Stimulated activated CD4-positive, alpha-beta T cell treated with anti-CD3 and anti-CD28 coated beads, Interleukin-4, amount 100 ng/mL, for 4 hours (primary cell): ENCODE measurements at places on chromosomes 2 and 18.

DNA sequence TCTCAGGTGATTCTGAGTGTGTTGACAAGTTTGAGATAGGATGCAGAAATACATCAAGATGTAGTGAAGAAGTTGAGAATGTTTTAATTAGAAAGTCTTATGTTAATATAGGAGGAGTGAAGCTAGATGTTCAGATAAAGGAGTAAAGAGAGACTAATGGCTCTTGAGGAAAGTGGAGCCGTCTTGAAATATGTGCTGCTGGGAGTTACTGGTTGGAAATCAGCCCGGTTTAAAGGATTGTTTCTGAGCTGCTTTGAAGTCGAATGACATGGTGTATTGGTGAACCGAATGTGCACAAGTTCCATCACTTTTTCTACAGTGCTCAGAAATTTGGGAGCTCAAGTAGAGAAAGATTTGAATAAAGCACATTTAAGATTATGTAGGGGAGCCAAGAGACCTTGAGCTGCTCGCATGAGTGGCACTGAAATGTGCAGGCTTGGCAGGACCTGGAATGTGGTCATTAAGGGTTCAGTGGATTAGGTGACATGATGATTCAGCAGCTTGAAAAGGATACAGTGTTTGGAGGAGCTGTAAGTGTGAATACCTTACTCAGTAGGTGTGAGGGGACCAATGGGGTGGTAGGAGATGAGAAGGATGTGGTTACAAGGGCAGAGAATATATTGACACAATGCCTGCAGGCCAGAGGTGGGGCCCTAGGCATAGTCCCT lies 68.6 kb downstream of the CAB39 start:
- peak; percentile 19 for DNase-seq

DNA sequence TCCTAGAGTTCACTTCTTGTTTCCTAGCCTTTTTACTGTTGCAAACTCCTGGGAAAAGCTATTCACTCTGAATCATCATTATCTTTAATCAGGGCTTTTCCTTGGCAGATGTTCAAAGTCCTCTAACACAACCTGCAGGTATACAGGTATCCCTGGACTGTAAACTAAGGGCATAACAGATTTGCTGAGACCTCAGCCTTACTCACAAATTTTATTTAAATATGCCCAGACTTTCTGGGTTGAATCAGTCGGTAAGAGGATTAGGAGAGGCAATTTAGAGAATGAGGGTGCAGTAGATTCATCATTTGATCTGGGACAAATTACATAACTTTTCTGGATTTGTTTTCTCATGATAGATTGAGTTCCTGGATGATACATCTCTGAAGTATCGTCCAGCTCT lies 217.8 kb upstream of the STON1 start:
- DNase-seq, result no peak

- no peak for DNase-seq
Measured at GRCh38 chr18:7822435-7823331, 255.6 kb downstream of the PTPRM start.

DNA sequence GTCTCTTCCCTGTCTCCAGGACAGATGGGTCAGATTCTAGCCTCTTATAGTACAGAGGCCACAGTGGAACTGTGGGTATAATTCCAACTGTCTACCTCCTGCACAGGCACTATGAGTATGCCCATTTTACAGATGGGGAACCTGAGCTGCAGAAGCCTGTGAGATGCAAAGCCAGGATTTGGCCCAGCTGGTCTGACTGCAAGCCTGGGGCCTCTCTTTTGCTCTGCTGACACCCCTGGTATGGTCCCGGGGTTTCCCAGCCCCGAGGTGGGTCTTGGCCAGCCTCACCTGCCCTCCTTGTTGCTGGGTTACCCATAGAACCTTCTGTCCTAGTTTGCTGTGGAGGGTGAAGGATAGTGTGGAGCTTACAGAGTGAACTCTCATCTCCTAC lies 9.8 kb downstream of the HS6ST1 start:
- no peak for DNase-seq

DNA sequence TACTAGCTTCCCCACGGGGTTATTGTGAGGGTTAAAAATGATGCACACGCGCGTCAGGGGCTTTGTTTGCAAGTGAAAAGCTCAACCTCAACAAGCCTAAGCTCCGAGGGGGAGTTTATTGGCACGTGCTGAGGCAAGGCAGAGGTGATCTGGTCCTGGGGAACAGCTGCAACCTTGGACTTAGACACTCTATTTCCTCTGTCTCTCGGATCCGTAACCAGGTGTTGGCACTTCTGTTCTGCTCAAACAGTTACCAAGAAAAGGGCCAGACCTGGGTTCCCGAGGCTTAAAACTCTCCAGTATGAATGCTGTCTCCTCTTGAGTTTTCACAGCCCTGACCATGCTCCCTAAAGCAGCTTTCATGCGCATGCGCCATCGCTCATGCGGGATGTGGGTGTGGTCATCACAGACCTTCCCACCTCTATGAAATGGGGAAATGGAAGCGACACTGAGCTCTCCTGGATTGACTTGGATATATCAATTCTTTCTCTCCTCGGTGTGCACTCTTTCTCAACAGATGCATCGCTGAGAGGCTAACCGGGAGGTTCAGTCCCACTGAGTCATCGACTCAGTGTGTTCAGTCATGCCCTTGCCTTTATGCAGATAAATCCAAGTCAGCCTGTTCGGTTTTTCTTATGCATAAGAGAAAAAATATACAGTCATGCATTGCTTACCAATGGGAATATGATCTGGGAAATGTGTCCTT lies 19.9 kb upstream of the RAB31 start:
- DNase-seq, result no peak

DNA sequence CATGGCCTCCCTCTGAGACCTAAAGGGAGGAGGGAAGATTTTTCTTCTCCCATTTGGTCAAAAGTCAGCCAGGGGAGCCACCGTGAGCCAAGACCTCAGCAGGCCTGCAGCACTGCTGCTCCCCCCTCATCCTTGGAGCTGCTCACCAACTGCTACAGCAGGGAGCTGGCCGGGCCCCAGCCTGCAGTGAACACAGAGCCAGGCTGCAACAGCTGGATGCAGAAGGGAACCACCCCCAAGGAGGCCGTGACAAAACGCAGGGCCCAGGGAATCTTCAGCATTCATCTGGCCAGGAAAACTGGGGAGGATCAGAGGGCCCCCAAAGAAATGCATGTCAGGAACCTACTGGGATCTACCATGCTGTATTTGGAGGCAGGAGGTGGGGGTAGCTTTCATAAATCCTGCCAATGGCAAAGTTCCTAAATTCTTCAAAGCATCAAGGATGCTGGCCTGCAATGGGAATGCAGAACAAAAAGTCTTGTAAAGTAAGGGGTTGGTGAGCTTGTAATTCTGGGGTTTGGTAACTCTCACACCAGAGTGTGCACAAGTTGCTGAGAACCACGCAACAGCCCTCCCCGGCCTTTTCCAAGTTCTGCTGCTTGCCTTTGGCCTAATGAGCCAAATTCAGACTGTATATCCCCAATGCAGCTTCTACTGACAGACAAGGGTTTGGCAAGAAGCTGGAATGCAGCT lies 61.0 kb downstream of the CACNB4 start:
- no peak for DNase-seq

- DNase-seq, result no peak
Measured at GRCh38 chr2:241082341-241083090, 19.6 kb downstream of the MTERF4 start.

DNA sequence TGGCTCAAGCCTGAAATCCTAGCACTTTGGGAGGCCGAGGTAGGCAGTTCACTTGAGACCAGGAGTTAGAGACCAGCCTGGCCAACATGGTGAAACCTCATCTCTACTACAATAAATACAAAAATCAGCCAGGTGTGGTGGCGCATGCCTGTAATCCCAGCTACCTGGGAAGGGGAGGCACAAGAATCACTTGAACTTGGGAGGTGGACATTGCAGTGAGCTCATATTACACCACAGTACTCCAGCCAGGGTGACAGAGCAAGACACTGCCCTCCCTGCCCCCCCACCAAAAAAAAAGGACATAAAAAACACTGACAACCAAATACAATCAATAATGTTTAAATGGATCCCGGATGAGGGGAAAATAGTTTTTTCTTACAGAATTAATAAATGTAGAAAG lies 7.8 kb downstream of the TIA1 start:
- no peak for DNase-seq

- no peak for DNase-seq
Measured at GRCh38 chr2:1585635-1586034, 158.7 kb downstream of the PXDN start.

DNA sequence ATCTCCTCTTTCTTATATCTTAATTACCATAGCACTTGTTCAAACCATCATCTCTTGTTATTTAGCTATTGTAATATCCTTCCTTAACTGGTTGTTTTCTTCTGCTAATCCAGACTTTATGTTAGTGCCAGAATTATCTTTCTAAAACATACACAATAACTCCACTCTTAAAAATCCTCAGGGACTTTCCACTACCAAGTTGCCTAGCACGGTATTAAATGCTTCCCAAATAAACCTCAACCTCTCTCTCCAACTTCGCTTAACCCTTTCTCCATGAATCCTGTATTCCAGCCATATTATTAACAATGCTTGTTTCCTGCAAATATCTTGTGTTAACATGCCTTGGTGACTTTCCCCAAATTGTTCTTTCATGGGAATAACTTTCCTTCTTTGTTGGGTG lies 84.5 kb downstream of the FAM228A start:
- no peak for DNase-seq

DNA sequence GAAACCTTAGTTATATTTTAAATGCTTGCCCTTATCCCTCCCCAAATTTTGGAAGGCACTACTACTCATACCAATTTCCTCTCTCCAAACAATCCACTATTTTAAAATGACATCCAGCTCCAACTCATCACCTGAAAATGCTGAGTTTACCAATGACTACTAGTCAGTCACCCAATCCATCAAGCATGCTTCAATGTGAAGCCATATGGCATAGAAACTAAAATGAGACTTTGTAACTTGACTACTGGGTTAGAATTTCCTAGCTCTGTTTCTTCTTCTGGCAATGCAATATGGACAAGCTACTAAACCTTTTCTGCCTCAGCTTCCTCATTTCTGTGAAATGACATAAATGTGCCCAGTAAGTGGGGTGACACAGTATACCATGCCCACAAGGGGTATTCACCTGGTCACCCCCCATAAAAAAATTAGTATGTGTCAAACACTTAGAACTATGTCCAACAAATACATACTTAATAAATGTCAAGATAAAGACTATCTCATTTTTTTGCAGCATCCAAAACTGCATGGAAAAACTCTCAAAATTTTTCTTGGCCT lies 10.0 kb upstream of the STPG4 start:
- DNase-seq, result no peak

- DNase-seq, result no peak
Measured at GRCh38 chr2:30115981-30116285, 30.9 kb upstream of the YPEL5 start.

- no peak for DNase-seq
Measured at GRCh38 chr18:57910817-57911216, 107.7 kb upstream of the ATP8B1 start.

DNA sequence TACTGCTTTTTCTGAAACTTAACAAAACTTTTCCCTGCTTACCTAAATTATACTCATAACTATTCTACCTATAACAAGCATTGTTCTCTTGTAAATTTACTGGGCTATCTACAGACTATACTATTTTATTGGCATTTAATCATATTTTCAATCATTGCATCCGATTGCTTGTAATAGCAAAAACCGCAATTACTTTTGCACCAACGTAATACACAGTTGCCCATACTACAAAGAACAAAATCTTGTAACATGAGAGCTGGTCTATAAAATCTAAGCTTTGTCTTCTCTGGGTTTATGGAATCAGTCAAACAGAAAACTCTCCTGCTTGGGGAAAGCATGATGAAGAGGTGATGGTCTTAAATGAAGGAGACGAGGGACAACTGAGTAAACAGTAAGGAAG lies 463.4 kb upstream of the ST6GAL2 start:
- DNase-seq, result no peak

DNA sequence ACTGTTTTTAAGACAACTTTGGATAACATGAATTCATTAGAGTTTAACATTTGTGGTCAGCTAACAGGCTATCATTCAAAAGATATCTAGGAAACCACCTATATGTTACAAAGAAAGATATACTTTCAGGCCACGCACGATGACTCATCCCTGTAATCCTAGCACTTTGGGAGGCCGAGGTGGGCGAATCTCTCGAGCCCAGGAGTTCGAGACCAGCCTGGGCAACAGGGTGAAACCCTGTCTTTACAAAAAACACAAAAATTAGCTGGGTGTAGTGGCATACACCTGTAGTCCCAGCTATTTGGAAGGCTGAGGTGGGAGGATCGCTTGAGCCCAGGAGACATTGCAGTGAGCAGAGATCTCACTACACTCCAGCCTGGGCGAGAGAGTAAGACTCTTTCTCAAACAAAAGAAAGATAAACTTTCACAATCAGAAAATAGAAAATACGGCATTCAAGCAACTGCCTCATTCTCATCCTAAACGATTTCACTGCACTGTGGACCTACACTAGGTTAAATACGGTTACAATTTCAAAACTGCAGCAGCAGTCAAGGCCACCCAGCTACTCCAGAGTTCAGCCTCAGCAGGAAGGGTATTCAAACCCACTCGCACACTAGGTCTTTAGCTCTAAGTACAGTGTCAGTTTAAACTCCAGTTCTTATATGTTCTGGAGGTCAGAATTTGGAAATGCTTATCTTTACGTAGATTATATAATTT lies 250.0 kb upstream of the SLC39A10 start:
- DNase-seq, result no peak

GRCh38 chr2:95384854-95385569 lies 17.5 kb upstream of the FAHD2A start:
- DNase-seq, result no peak

- DNase-seq, result peak; percentile 3
Measured at GRCh38 chr2:196592911-196593881, 46.3 kb upstream of the CCDC150 start.

GRCh38 chr2:65017335-65017734 lies 28.1 kb downstream of the SLC1A4 start:
- no peak for DNase-seq

DNA sequence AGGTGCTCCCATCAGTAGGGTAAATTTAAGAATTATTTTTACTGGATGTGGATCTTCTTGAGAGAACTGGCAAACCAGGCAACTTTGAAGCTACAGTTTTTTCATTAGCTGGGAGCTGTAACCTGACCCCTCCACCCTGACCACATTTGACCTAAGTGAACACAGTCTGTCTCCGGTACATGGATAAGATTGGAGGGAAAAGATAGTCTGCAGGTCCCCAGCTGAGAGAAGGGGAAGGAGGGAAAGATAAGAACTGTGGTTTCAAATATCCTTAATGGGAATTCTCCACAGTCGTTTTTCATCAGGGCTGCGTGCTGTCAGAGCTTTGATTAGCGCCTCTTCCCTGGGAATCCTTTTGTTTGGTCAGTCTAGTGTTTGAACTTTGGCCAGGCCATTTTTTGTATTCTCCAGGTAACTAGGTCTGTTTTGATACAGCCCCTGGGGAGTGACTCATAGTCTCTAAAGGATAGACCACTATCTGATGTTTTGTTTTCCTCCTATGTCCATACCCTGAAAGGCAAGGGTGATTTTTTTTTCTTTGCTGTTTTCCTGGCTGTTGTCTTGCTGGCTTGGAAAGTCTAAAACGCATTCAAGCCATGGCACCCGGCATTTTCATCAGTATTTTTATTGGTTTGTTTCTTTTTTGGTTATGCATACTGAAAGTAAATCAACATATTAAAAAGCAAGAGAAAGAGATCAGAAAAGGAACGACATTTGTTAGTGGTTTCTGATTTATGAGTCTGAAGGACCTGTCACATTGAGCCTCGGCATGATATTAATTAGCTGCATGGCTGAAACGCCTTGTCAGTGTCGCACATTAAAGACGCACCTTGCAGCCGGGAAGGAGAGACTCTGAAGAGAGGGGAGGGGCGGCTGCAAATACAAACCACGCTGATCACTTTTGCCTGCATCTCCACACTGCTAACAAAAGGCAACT lies 183.4 kb upstream of the FN1 start:
- DNase-seq, result no peak

GRCh38 chr2:16680304-16680703 lies 14.7 kb upstream of the CYRIA start:
- DNase-seq, result no peak

GRCh38 chr18:3323900-3324299 lies 62.0 kb downstream of the MYL12B start:
- DNase-seq, result no peak
